Liver (tissue), 10 donors: ENCODE measurements at places on chromosomes 6 and 20. TPM values are rescaled to one million over a fixed set of nuclear protein-coding genes. Genes with fewer than 3 reads are reported as not detected.

GRCh38 chr6:79057746-79058145 lies 20.3 kb downstream of the PHIP start:
- no peaks in the 10 kb centered on the region for H3K4me1 ChIP-seq
- DNase-seq = no peak
- H3K27ac ChIP-seq = no peak overlapping the region
- H3K27me3 ChIP-seq = no peaks in the 10 kb centered on the region
- peaks cover 38% of the 10 kb centered on the region for H3K36me3 ChIP-seq

- DNase-seq = no peak
- H3K27ac ChIP-seq = no peak overlapping the region
- no peak overlapping the region for H3K4me3 ChIP-seq
- no peaks in the 10 kb centered on the region for H3K27me3 ChIP-seq
Measured at GRCh38 chr6:38103921-38104320, 284.4 kb downstream of the ZFAND3 start.

DNA sequence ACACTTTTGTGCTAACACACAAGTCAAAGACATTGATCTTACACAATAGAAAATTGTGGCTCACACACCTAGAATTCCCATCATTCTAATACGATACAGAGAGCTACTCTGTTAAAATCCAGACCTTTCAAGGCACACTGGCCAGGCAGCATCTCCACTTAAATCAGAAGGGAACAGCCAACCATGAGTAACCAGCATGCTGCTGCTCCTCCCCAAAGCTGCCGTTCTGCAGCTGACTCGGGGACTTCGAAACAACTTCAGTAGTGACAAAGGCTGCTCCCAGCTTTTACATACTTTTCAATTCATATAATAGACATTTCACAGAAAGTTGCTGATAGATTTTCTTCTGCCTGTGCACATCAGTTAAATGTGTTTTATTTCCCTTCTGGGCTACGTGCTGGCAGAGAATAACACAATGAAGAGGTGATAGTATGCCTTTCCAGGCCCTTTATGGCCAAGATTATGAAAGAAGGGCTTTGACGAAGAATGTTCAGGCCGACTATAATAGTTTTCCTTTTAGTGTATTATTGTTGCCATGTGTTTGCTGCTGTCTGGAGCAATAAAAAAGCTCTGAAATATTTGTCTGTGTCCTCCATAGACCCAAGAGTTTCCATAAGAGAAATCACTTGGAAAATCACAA lies 159.0 kb downstream of the GMDS start:
- H3K4me3 ChIP-seq = no peak overlapping the region
- H3K27me3 ChIP-seq = no peaks in the 10 kb centered on the region
- H3K4me1 ChIP-seq = no peaks in the 10 kb centered on the region
- H3K27ac ChIP-seq = no peak overlapping the region

The COL9A3 gene
- polyA plus RNA-seq = 1.2 TPM

The GPR6 gene
- not detected for polyA plus RNA-seq

DNA sequence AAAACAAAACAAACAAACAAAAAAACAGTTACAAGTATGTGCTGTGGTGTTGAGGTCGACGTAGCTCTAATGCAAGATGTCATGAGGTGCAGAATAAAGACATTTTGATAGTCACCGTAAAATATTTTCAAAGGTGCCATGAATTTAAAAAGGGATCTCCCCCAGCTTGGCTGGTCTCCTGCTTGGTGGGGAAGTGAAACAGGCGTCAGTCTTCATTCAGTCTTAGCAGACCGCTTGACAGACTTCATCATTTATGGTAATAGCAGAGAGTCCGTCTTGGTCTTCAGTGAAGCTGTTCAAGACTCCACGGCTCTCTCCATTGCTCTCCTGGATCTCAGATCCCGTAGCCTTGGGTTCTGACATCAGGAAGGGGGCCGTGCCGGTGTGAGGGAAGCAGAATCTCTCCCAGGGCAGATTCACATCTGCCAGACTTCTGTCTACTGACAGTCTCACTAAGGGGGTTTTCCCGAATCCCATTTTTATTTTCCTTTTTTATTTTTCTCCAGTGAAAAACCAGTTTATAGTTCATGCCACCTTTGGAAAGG lies 1.6 kb downstream of the SLC24A3 start:
- no peaks in the 10 kb centered on the region for H3K36me3 ChIP-seq
- no peak overlapping the region for H3K4me3 ChIP-seq
- no peak for DNase-seq
- H3K27ac ChIP-seq = no peak overlapping the region
- peaks cover 13% of the 10 kb centered on the region for H3K4me1 ChIP-seq

DNA sequence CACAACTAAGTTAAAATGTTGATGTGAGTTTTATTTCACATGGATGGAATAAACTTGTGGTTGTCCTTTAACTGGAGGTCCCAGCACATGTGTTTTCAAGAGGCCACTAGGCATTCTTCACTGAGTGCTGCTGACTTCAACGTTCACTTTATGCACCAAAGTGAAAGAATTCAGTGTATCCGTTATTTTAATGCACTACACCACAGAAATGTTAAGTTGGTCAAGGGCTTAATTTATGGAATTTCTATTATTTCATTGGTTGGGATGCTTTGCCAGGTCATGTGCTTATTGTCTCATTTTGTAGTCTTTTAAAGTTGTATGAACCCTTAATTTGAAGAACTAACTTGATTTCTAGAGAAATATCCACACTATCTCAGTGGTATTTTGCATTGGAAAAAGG lies 106.4 kb downstream of the PPP1R14C start:
- no peaks in the 10 kb centered on the region for H3K36me3 ChIP-seq
- no peak overlapping the region for H3K27ac ChIP-seq
- DNase-seq = no peak
- no peaks in the 10 kb centered on the region for H3K27me3 ChIP-seq
- no peaks in the 10 kb centered on the region for H3K4me1 ChIP-seq

DNA sequence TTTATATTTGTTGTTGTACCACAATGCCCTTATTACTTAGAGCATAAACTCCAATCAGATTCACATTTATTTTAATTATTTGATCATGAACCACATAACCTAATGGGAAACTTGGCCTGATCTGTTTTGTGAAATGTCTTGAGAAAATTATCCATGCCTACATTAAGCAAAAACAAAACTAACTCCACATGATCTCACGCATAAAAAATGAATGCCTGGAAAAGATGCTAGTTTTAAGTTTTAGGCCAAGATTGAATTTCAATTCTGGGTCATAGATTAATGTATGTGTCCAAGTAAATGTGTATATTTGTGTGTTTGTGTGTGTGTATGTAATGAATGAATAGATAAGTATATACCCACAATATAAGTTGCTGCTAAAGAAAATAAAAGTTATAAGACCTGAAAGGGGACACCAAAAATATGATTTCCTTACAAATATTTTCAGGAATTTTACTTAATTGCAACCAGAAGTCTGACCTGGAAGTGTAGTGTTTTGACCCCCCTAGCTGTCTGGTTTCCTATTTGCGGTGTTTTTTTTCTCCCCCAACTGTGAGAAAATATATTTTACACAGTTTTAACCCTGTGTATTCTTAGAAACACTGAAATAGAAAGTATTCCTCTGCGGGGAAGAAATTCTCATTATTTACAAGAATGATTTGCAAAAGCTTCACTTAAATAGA lies 97.2 kb downstream of the JAG1 start:
- DNase-seq = no peak
- no peak overlapping the region for H3K4me3 ChIP-seq
- no peaks in the 10 kb centered on the region for H3K27me3 ChIP-seq
- no peak overlapping the region for H3K27ac ChIP-seq
- H3K4me1 ChIP-seq = no peaks in the 10 kb centered on the region
